ENCODE measurements at places on chromosomes 5 and 9.

GRCh38 chr9:137255448-137256114 is 454 bp downstream of the NELFB start:
- DNase-seq: peak; percentile 47

GRCh38 chr9:134898319-134898718 is 17.7 kb downstream of the FCN2 start:
- DNase-seq: no peak

- no peak for DNase-seq
Measured at GRCh38 chr9:136666372-136667213, 3.9 kb downstream of the EGFL7 start.

DNA sequence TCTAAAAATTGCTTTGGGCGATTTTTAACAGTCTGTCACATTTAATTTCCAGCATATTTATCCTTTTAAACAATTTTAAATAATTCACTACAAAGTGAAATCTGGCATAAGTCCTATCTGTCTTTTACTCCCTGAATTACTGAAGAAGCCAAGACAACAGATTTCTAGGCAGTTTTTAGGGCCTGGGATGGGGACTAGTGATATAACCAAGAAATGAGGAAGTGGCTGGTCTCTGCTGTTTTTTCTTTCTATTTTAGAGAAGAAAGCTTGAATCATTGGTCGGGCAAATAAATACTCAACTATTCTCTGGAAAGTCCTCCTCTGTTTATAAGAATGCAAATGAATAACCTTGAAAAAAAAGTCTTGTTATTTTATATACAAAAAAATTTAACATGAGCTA is 79.7 kb upstream of the SSBP2 start:
- DNase-seq: no peak

GRCh38 chr5:130708754-130709153 is 456.3 kb downstream of the HINT1 start:
- DNase-seq: no peak

GRCh38 chr5:73902327-73903051 is 276.5 kb downstream of the ARHGEF28 start:
- DNase-seq: peak; percentile 60

- DNase-seq: no peak
Measured at GRCh38 chr9:78089111-78089510, 57.5 kb upstream of the GNAQ start.

GRCh38 chr5:68037546-68037945 is 178.0 kb upstream of the PIK3R1 start:
- no peak for DNase-seq

All from activated CD4-positive, alpha-beta T cell treated with anti-CD3 and anti-CD28 coated beads, Interleukin-2, Interleukin-6, amounts not matched to agents 100 ng/mL and 50 ng/mL, durations not matched to agents 16 hours and 8 hours (primary cell).